LHCN-M2 (cell line): ENCODE measurements at places on chromosomes 7 and 10. TPM values are rescaled to one million over a fixed set of nuclear protein-coding genes. Genes with fewer than 3 reads are reported as not detected.

HIF1AN gene
- total RNA-seq: 6.3 and 8.9 TPM in 2 replicates

TRIM50 gene
- total RNA-seq: not detected in 2 replicates

GDF10 gene
- not detected in 2 replicates for total RNA-seq

GBX1 gene
- total RNA-seq: not detected in 2 replicates

RAB18 gene
- 34.0 and 40.9 TPM in 2 replicates for total RNA-seq

FAM20C gene
- 20.8 and 36.4 TPM in 2 replicates for total RNA-seq

TEX47 gene
- total RNA-seq: not detected in 2 replicates

KCTD7 gene
- total RNA-seq: 9.1 and 11.3 TPM in 2 replicates

OPALIN gene
- not detected in 2 replicates for total RNA-seq

LRRC4 gene
- total RNA-seq: 0.38 and 0.98 TPM in 2 replicates

CDNF gene
- 0.96 and 1.1 TPM in 2 replicates for total RNA-seq

CAV1 gene
- total RNA-seq: 1,409 and 1,463 TPM in 2 replicates

ABLIM1 gene
- total RNA-seq: 0.26 and 0.69 TPM in 2 replicates

CRTAC1 gene
- not detected in 2 replicates for total RNA-seq

WNT2 gene
- total RNA-seq: not detected in 2 replicates

TBXAS1 gene
- 7.2 and 8.4 TPM in 2 replicates for total RNA-seq

VIPR2 gene
- total RNA-seq: not detected in 2 replicates

STEAP1 gene
- 33.7 and 41.3 TPM in 2 replicates for total RNA-seq

MYOZ1 gene
- not detected in 2 replicates for total RNA-seq

PTCD1 gene
- total RNA-seq: 15.0 and 19.2 TPM in 2 replicates

CFAP69 gene
- total RNA-seq: 1.6 and 14.7 TPM in 2 replicates

TMEM225B gene
- not detected in 2 replicates for total RNA-seq

MOGAT3 gene
- not detected in 2 replicates for total RNA-seq

PGAM2 gene
- not detected in 2 replicates for total RNA-seq

DIP2C gene
- 3.8 and 4.9 TPM in 2 replicates for total RNA-seq

ADAM22 gene
- 0.17 and 0.19 TPM in 2 replicates for total RNA-seq

EVX1 gene
- total RNA-seq: not detected in 2 replicates

LARP4B gene
- total RNA-seq: 30.5 and 32.6 TPM in 2 replicates

NUTM2E gene
- total RNA-seq: 0.06 TPM in 1 of 2 replicates, not detected in the other

ZP3 gene
- 2.7 TPM in 1 of 2 replicates, not detected in the other for total RNA-seq

APBB1IP gene
- total RNA-seq: not detected in 2 replicates

GIMAP6 gene
- total RNA-seq: not detected in 2 replicates

POLD2 gene
- total RNA-seq: 193 and 201 TPM in 2 replicates

FKBP6 gene
- not detected in 2 replicates for total RNA-seq

FZD8 gene
- total RNA-seq: 4.1 and 4.2 TPM in 2 replicates
